ENCODE measurements at places on chromosomes 2 and 18.
A peak's percentile ranks its signal among the peaks of the same experiment; 100 is the strongest.

GRCh38 chr2:35343135-35343534 lies 1012.4 kb upstream of the CRIM1 start:
- no peak for DNase-seq

DNA sequence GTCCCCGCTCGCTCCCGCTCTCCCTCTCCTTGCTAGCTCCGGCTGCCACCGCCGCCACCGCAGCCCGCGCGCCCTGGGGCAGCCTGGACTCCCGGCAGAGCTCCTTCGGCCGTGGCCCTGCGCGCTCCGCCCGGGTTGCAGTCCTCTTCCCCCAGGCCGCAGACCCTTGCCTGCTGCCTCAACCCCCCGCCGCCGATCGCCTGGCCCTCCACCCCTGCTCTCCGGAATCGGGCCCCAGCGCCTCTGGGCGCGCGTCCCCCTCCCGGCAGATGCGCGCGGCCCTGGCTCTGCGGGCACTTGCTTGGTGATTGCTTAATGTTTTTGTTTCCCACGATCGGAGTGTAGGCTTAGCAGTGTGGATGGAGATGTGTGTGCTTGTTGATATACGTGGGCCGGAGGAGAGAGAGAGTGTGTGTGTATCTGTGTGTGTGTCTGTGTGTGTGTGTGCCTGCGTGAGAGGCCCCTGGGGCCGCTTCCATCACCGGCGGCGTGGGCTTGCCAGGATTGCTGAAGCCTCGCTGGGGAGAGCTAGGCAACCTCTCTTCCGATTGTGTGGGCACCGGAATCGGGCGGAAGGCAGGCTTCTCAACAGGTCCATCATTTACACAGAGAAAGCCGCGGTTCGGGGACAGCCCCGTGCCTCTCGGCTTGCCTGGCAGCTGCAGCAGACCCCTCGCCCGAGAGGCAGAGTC lies 877 bp downstream of the INHBB start:
- DNase-seq: peak; percentile 19

DNA sequence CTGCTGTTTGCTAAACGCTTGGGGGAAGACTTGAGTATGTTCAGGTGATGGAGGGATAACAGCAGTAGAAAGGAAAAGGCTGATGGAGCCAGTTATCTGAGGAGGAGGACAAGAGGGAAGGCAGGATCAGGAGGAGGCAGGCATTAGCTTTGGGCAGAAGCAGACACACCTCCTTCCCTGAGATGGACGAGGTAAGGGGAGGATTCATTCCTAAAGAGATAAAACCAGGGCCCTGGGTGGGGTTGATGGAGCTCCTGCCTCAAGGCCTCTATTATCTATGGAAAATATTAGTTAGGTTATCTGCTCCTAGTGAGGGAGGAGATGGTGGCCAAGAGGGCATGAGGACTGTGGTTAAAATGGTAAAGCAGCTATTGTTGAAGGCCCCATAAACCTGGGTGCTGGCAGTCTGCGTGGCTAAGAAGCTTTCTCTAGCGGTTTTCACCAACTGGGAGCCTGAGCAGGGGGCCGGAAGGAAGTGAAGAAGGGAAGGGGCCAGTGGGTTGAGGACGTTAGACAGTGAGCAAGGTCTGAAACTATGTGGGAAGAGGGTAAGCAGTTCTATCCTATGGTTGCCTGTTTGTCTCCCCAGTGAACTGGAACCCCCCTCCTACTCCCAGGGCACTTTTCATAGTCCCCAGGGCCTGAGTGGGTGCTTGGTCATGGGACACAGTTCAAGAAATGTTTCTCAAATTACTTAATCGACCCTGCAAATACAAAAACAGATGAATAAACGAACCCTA lies 56.6 kb upstream of the HK2 start:
- DNase-seq: no peak

GRCh38 chr2:941871-942270 lies 8.8 kb upstream of the SNTG2 start:
- DNase-seq: no peak

GRCh38 chr18:50857694-50858093 lies 21.2 kb upstream of the ME2 start:
- DNase-seq: no peak

GRCh38 chr2:120301284-120301683 lies 44.7 kb upstream of the INHBB start:
- DNase-seq: no peak

DNA sequence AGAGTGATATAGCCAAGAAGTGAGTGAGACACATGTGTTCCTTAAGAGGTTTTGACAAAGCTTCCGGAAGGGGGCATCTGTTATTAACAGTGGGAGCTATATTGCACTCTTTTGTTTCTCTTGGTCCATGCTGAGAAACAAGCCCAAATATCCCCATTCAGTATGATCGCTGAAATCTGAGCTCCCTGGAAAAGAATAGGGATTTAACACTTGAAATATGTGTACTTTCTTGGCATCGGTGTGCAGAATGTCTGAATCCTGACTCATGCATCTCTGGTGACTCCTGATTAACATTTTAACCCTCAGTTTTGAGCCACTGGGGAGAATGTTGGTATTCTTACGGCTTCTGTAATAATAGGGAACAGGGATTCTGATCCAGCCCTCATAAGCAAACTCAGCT lies 448.1 kb downstream of the TSN start:
- no peak for DNase-seq

GRCh38 chr2:220670511-220670910 lies 901.6 kb downstream of the EPHA4 start:
- DNase-seq: no peak

- no peak for DNase-seq
Measured at GRCh38 chr2:207528980-207529329, 807 bp upstream of the CREB1 start.

- DNase-seq: no peak
Measured at GRCh38 chr2:45452866-45453265, 158.2 kb downstream of the SRBD1 start.

DNA sequence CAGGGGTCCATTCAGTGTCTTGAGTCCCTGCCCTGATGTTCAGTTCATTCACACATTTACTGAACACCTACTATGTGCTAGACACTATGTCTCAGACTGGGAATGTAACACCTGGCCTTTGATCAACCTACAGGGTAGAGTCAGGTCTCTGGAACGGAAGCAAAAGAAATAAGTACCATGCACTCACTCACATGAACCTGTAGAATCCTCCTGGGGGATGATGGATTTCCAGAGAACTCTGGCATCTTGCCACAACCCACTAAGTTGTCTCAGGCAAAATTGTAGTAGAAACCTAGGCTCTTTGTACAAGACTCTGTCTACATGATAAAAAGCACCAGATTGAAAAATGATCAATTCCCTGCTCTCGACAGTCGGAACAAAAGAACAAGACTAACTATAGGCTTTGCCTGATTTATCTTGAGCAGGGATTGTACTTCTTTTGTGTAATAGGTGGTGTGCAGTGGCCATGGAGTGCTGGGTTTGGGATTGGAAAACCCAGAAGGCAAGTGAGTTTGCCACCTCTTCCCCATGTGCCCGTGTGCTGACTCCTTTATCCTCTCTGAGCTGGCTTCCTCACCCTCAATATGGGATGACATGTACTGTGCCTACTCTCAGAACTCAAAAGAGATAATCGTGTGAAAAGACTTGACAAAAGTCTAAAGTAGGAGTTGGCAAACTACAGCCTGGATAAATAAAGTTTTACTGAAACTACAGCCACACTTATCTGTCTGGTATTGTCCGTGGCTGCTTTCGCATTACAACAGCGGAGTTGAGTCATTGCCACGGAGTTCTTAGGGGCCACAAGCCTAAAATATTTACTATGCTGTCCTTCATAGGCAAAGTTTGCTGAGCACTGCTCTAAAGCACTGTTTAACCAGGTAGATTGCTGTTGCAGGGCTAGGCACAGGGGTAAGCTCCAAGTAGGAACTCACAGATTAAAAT lies 4.4 kb downstream of the CAPN14 start:
- no peak for DNase-seq

GRCh38 chr2:20916604-20917286 lies 93.8 kb upstream of the LDAH start:
- no peak for DNase-seq

DNA sequence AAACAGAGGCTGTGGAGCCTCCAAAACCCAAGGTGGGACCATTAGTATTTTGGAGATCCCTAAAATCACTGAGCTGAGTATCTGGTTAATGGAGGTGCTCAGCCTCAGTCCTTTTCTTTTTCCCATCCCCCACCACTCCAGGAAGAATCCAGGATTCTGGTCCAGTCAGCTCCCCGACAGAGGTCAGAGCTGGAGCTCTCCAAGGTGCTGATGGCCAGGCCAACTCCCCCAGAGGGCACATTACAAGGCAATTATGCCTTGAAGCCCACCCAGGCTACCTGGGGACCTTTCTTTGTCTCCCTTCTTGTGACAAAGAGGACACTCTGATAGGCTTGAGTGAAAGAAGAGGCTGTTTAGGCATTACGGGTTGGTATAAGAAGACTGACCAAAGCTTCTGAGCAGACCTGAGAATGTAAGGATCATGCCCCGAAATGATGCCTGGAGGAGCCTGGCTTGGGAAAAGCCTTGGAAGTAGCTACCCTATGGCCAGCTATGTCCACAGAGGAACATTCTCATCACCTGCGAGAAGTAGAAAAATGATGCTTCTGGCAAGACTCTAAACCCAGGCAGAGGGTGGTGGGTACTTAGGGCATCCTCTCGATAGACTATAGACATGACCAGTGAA lies 102.5 kb upstream of the LDAH start:
- DNase-seq: no peak

DNA sequence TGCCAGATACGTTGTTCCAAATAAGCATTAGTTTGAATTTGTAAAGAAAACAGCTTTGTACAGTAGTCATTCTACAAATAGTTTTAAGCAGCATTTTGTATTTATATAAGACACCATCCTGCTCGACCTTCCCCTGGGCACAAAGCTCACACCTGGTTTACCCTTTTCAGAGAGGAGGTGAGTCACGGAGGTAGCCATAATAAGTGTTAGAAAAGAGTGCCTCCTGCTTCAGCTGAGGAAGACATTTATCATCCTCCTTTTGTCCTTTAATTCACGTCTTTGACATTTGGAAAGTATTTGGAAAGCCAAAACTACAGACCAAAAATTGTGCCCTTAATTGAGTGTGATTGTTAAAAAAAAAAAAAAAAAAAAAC lies 6.8 kb downstream of the RAB12 start:
- DNase-seq: no peak

DNA sequence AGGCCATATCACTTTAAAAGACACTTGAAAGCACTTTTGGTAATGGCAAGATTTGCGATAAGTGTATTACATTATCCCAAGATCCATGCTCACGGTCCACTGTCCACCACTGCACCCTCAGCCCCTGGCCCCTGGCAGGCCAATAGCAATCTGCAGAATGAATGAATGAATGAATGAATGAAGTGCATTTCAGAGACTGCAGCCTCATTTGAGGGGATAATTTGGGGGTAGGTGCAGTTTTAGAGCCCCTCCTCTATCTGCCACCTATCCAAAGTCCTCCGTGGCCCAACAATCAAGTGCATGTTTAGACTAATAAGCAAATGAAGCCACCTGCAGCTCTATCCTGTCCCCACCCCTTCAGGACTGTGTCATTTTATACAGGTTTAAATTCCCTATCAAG lies 1.3 kb upstream of the RBM44 start:
- DNase-seq: no peak

DNA sequence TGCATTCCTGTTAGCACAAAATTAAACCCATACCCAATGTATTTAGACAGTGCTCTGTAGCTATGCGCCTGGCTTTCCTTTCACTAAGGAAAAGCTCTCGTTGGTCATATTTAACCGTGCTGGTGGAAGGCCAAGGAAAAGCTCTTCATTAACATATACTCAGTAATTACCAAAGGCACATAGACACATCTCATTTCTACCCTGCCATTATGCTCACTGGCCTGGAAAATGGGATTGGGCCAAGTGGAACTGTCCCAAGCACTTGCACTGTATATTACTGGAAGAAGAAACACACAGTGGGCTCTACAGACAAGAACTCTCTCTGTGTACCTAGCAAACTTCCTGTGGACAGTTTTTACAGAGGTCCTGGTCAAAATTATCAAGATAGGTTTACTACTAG lies 274.4 kb downstream of the ERBB4 start:
- no peak for DNase-seq

DNA sequence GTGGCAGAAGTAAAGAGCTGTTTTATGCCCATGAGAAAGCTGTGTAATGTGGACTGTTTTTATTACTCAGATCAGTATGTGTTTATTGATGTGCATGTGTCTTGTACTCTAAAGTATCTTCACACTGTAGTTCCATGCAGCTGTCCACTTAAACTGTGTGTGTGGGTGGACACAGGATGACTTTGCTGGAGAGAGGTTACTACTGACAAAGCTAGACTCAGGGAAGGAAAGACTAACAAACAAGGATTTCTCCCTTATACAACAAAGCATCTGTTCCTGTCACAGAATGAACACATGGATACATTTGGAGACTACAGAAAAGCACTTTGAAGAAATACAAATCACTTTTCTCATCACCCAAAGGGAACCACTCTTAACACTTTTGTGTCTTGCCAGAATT lies 10.0 kb downstream of the FHOD3 start:
- DNase-seq: no peak

All from KG1 (cell line).